Activated naive CD8-positive, alpha-beta T cell treated with anti-CD3 and anti-CD28 coated beads for 36 hours (primary cell): ENCODE measurements at places on chromosomes 1 and 21.
A peak's percentile ranks its signal among the peaks of the same experiment; 100 is the strongest.

DNA sequence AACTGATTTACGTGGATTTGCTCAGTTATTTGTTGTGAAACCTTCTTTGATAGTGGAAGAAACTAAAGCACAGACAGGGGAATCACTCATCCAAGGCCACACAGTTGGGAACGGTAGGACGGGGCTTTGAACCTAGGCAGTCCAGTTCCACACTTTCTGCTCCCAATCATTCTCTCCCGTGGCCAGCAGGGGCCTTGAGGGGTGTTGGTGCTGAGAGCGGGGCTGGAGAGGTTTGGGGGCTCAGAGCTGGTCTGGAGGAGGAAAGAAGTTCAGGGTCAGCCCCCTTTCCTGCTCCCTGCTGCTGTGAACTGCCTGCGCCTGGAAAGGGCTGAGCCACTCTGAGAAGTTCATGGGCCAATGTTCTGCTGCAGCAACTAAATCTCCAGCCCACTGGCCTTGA, 31.4 kb upstream of the ACTL8 start:
- H3K36me3 ChIP-seq, result no peaks in the 10 kb centered on the region
- H3K27ac ChIP-seq, result no peak overlapping the region
- no peak overlapping the region for H3K4me3 ChIP-seq
- no peak for DNase-seq

DNA sequence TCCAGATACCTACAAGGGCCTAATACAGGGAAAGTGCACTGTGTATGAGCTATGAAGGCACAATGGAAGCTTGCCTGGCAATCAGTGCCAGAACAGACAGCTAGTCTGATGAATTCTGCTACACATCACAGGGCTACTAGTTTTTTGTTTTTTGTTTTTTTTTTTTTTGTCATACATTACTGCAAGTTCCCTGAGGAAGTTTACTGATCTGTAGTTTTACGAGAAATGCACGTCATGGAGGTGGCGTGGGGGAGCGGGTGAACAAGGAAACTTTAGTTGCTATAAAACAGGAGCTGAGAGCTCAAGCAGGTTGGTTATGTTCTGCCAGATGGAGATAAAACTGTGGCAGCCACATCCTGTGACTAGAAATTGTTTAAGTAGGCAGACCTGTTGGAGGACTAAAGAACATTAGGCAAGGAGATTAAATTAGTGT, 17.7 kb downstream of the PTPRC start:
- H3K27ac ChIP-seq, result peak overlapping the region; percentile 93
- DNase-seq, result peak; percentile 68
- H3K4me1 ChIP-seq, result peaks cover 64% of the 10 kb centered on the region
- peak overlapping the region; percentile 74 for H3K4me3 ChIP-seq

GRCh38 chr1:91775227-91775626, 110.7 kb downstream of the TGFBR3 start:
- H3K27ac ChIP-seq, result no peak overlapping the region
- H3K36me3 ChIP-seq, result no peaks in the 10 kb centered on the region
- no peaks in the 10 kb centered on the region for H3K27me3 ChIP-seq
- H3K4me1 ChIP-seq, result peaks cover 4% of the 10 kb centered on the region

DNA sequence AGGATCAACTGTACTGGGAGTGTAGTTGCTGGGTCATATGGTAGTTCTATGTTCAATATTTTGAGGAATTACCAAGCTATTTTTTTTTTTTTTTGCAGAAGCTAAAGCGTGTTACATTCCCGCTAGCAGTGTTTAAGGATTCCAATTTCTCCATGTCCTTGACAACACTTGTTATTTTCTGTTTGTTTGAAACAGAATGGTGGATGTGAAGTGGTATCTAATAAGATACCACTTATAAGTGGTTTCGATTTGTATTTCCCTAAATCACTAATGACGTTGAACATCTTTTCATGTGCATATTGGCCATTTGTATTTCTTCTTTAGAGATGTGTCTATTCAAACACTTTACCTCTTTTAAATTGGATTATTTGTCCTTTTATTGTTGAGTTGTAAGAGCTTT, 112.2 kb downstream of the DISP1 start:
- H3K4me3 ChIP-seq, result no peak overlapping the region
- H3K27me3 ChIP-seq, result no peaks in the 10 kb centered on the region
- DNase-seq, result no peak
- H3K36me3 ChIP-seq, result peaks cover 2% of the 10 kb centered on the region
- H3K4me1 ChIP-seq, result peaks cover 10% of the 10 kb centered on the region
- no peak overlapping the region for H3K27ac ChIP-seq
